T-cell (primary cell): ENCODE measurements at places on chromosomes 12 and 14. TPM values are rescaled to one million over a fixed set of nuclear protein-coding genes. Genes with fewer than 3 reads are reported as not detected.

The NEUROD4 gene
- total RNA-seq: 0.06 TPM

The ATF1 gene
- 42.5 TPM for total RNA-seq

DNA sequence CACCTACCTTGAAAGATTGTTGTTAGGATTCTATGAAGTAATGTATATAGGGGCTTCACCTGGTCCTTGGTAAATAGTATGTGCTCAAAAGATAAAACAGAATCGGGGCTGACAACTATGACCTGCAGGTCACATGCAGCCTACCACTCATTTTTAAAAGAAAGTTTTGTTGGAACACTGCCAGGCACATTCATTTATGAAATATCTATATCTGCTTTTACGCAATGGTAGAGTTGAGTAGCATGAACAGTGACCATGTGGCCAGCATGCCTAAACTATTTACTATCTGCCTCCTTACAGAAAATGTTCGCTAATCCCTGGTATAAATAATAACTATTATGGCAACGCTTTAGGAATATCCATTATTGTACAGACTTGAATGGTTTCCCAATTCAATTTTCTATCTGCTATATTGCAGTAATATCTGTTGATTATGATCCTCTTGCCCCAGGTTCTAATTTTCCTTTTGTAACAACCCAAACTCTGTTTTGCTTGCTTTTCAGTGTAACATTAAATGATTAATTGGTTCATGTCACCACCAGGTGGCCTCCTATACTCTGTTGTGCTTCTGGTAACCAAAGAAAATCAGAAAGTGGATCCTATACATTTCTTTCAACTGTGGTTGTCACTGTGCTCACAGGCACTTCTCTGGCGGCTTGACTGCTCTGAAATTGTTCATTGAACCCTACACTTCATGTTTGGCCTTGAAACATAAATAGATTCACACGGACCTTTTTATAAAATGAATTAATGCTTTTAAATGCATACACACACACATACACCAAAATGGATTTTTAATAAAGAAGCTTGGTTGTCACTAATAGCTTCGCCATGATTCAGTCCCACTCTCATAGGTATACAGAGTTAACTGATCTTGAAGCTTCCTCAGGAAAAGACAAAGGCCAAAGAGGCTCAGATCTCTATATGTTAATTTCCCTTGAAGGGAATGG, 227.7 kb upstream of the NPAS3 start:
- H3K27me3 ChIP-seq: no peaks in the 10 kb centered on the region
- H3K27ac ChIP-seq: no peak overlapping the region
- no peak overlapping the region for H3K4me3 ChIP-seq
- H3K4me1 ChIP-seq: no peaks in the 10 kb centered on the region

DNA sequence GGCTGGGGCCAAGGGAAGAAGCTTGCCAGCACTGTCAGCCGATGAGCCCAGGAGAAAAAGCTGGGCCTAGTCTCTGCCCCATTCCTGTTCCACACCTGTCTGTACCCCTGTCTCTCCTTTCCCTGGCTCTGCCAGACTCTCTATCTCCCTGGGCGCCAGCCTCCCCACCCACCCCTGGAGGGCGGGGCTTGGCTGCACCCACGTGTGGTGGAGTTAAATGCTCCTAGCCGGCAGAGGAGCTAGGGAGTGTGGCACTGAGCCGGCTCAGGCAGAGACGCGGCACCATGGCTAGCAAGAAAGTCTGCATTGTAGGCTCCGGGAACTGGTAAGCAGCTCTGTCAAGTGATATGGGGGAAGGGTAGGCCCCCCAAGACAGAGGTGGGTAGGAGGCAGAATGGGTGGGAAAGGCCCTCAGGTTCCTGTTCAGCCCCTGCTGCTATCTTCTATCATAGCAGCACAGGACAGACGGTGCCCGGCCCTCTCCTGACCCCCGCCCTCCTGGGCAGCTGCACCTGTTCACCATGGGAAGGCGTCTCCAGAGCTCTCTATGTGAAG, at the start of gene GPD1:
TSS of gene GPD1 (plus strand) at position 242 of the 555 bp plus-strand sequence. CDS start at position 285, 43 bp downstream.
- H3K27ac ChIP-seq: no peak within 1 kb of the TSS
- no peaks in the 10 kb centered on the region for H3K4me1 ChIP-seq
- H3K27me3 ChIP-seq: no peaks in the 10 kb centered on the region
- no peak within 1 kb of the TSS for H3K4me3 ChIP-seq

GRCh38 chr14:100201701-100202100, 37.2 kb upstream of the YY1 start:
- no peaks in the 10 kb centered on the region for H3K4me1 ChIP-seq
- no peak for DNase-seq
- no peaks in the 10 kb centered on the region for H3K36me3 ChIP-seq
- no peak overlapping the region for H3K27ac ChIP-seq
- H3K27me3 ChIP-seq: no peaks in the 10 kb centered on the region

DNA sequence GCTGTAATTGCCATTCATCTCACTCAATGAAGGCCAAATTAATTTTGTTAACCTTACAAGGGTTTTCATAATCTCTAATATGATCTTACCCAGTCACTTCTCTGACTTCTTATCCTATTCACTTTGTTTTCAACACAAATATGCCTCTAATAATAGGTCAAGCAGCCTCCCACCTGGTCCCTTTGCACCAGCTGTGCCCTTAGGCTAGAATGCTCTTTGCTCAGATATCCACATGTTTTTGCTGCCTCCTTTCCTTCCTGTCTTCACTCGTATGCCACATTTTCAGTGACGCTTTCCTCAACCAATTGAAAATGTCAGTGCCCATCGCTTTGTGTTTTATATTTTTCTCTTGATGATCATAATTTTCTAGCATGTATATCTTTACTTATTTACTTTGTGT, 106.4 kb upstream of the SYT10 start:
- no peaks in the 10 kb centered on the region for H3K36me3 ChIP-seq
- no peak for DNase-seq
- no peaks in the 10 kb centered on the region for H3K27me3 ChIP-seq
- no peaks in the 10 kb centered on the region for H3K4me1 ChIP-seq

The MYO1H gene
- not detected for total RNA-seq

The KRT81 gene
- not detected for total RNA-seq

DNA sequence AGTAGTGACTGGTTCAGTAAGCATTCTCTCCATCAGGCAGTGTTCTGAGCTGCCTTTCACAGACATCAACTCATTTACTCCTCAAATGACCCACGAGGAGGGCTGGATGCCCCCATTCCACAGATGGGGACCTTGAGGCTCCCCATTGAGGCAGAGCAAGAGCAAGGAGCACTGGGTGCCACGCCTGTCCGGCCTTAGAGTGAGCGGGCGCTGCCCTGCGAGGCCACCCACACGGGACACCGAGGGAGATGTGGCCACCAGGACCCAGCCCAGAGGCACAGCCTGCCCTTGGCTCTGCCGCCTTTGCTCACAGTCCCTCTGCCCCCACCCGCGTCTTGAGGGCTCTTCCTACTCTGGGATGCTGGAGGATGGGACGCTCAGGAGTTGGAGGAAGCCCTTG, 3.0 kb downstream of the FBRSL1 start:
- no peak for DNase-seq
- no peaks in the 10 kb centered on the region for H3K27me3 ChIP-seq
- H3K4me1 ChIP-seq: peaks cover 16% of the 10 kb centered on the region

DNA sequence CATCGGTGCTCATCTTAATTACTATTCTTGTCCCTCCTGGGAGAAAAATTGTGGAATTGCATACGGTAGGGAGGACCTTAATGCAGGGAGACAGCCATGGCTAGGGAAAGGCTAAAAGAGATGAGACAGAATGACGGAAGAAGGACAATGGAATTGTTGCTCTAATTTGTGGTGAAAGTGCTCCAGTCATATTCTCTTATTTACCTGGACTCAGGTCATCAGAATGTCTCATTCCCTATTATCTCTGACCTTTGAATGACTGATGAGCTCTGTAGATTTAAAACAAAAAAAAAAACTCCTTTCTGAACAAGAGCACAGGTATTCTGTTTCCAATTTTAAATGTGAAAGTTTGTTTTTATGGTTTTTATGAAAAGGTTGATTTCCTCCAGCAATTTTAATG, 8.6 kb upstream of the EPS8 start:
- no peaks in the 10 kb centered on the region for H3K36me3 ChIP-seq
- H3K27me3 ChIP-seq: no peaks in the 10 kb centered on the region
- no peak for DNase-seq
- H3K4me3 ChIP-seq: no peak overlapping the region

The SYT1 gene
- not detected for total RNA-seq

DNA sequence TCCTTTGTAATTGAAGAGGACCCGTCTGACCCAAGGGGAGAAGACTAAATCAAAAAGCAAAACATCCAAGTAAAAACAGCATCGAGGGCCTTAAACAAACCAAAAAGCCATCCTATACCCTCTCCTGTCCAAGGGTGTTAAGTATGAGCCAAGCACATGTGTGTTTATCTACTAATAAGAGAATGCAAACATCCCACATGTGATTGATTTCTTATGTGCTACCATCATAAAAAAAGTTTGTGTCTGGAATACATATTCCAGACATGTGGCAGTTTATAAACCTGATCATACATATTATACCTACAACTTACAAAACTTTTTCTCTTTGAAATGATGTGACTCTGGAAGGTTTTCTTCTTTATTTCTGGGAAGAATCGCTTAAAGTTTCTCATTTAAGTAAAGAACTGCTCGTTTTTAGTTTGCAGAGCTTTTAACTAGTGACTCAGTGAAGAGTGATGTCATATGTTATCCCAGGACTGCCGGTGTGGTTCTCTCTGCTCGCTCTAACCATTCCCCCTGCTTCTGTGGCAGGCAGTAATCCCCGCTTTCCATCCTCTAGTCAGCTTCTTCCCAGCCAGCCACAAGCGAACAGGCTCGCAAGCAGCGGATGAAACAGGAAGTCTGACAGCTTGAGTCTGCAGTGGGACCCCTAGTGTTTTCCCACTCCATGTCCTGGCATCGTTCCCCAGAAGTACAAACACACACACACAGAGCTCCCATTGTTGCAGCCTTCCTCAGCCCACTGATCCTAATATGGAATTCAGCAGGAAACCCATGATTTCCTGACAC, 431 bp upstream of the RHOJ start:
- no peak for DNase-seq
- peaks cover 3% of the 10 kb centered on the region for H3K4me1 ChIP-seq
- no peak overlapping the region for H3K27ac ChIP-seq

DNA sequence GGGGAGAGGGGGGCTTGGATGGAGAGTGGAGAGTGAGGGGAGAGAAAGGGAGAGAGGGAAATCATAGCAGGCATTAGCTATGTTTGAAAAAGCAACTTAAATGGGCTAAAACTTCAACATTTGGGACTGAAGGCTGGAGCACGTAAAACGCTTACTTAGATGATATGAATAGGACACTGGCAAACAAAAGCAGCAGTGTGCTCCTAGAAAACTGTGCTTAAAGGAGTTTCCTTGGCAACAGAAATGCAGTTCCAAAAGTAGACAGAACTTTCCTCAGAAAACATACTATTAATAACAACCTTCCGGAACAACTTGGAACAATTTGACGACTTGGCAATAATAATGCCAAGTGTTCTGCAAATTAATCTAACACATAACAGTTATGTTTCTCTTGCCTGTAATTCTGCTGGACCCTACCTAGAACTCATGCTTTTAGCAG, 235.5 kb upstream of the NPAS3 start:
- DNase-seq: no peak
- H3K4me3 ChIP-seq: no peak overlapping the region

The SMOC1 gene
- total RNA-seq: not detected

- H3K4me3 ChIP-seq: no peak overlapping the region
- no peak for DNase-seq
- H3K36me3 ChIP-seq: no peaks in the 10 kb centered on the region
- no peaks in the 10 kb centered on the region for H3K27me3 ChIP-seq
- H3K4me1 ChIP-seq: no peaks in the 10 kb centered on the region
These were observed 42.2 kb upstream of the NR2C1 start for GRCh38 chr12:95115641-95116040.

GRCh38 chr12:133251732-133252131, 16.1 kb upstream of the ANHX start:
- no peak overlapping the region for H3K4me3 ChIP-seq
- H3K27ac ChIP-seq: no peak overlapping the region
- peaks cover 2% of the 10 kb centered on the region for H3K27me3 ChIP-seq
- DNase-seq: no peak
- no peaks in the 10 kb centered on the region for H3K4me1 ChIP-seq

DNA sequence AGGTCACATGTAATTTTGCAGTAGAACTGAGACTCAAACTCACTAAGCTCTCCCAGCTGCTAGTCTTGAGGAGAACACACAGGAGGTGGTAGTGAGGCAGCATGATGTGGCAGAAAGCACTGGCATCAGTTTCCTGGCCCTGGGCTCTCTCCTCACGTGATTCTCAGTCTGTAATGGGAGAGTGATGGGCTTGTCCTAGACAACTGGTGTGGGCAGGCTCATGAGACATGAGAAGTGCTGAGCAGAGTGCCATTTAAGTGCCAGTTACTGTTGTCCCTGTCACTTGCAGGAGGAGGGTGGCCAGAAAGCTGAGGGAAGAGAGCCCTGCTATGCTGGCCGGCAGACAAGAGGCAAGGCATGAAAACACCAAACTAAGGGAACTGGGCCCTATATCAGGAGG, 48.5 kb upstream of the OVCH1 start:
- H3K27me3 ChIP-seq: peaks cover 4% of the 10 kb centered on the region
- DNase-seq: no peak
- H3K36me3 ChIP-seq: no peaks in the 10 kb centered on the region
- H3K4me3 ChIP-seq: no peak overlapping the region
- no peak overlapping the region for H3K27ac ChIP-seq

- H3K4me1 ChIP-seq: no peaks in the 10 kb centered on the region
- no peak overlapping the region for H3K27ac ChIP-seq
- H3K27me3 ChIP-seq: peaks cover under 1% of the 10 kb centered on the region
- no peak for DNase-seq
- no peaks in the 10 kb centered on the region for H3K36me3 ChIP-seq
These were observed 78.5 kb downstream of the ARMH4 start for GRCh38 chr14:58073516-58073915.

The PSMD9 gene
- total RNA-seq: 53.6 TPM

The APAF1 gene
- 27.2 TPM for total RNA-seq

DNA sequence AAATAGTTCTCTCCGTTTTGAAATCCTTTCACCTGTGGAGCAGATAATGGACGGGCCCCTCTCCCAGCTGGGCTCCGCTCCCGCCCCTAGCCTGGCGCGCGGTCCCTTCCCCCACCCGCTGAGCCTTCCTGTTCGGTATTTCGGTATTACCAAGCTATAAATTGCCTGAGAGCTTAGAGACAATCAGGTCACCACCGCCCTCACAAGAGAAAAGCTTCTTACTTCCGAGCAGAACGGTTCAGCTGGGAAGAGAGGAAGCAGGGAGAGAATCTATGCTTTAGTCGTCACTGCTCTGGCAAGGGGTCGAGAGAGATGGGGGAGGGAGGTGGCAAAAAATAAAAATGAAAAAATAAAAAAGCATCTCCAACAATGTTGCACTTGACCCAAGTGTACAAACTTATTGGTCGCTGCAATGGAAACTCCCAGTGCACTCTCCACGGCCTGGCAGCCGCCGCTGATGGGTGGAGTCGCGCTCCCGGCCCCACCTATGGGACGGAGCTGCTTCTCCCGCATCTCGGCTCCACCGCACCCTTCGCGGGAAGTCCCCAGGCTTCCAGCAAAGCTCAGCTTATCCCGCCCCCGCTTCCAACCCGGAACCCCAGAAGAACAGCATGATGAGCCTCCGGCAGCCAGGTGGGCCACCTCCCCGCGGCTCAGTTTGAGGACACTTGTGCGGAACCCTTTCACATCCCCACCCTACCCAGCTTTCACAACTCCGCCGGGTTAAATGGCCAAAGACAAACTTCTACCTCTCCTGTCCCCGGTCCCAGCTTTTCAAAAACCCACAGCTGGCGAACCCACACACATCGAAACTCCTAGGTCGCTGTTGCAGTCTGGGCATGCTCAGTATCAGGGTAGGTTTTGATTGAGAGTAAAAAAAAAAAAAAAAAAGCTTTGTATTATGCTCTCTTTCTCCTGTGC, 832 bp upstream of the SYT1 start:
- no peak for DNase-seq
- H3K36me3 ChIP-seq: no peaks in the 10 kb centered on the region
- H3K4me1 ChIP-seq: no peaks in the 10 kb centered on the region
- peak overlapping the region; percentile 23 for H3K4me3 ChIP-seq
- no peak overlapping the region for H3K27ac ChIP-seq
